Fibroblast of skin of scalp (primary cell): ENCODE measurements at places on chromosomes 2 and 18.

- DNase-seq = no peak
These were observed 424.6 kb downstream of the TGIF1 start for GRCh38 chr18:3874581-3874980.

DNA sequence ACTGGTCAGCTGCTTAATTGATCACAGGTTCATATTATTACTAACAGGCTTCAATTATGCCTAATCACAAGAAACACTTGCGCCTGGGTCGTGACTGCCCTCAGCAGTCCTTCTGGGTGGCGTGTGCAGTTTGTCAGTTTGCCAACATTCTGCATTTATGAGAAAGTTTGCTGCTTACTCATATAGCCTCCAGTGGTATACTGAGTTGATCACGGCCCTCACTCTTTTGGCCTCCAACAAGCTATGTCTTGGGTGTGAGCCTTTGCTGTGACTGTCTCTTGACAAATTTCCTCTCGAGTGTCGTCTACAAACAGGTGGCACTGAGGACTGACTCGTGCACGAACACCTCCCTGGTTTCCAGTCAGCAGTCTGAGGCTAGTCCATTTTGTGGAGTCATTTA, 27.3 kb downstream of the DCDC2C start:
- peak; percentile 74 for DNase-seq

GRCh38 chr2:234998404-234999211, 46.8 kb downstream of the SH3BP4 start:
- DNase-seq = no peak

- peak; percentile 37 for DNase-seq
These were observed at the start of gene ASTL for GRCh38 chr2:96138179-96139145. Gene ASTL (minus strand): TSS chr2:96138502. CDS start chr2:96138436, 66 bp downstream.

DNA sequence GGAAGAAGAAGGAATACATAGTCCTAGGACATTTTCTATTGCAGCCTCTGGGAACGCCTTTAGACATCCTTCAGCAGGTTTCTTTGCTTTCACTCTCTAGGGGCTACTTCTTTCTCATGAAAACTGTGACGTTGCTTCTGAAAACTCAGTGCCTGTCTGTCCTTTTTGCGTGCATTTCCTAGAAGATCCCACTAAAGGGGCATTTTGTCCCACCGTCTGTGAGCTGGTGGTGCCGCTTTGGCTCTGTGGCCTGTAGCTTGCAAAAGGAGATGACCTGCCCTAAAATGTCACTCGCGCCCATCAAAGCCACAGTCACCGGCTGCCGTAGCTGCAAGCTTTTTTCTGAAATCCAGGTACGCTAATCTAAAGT, 579 bp downstream of the STAT4 start:
- DNase-seq = no peak
